Left renal cortex interstitium (tissue), 4 donors: ENCODE measurements at places on chromosomes 16 and 17.

- no peak for DNase-seq
Observed at GRCh38 chr17:44023545-44024270, 8.9 kb upstream of the TMEM101 start.

DNA sequence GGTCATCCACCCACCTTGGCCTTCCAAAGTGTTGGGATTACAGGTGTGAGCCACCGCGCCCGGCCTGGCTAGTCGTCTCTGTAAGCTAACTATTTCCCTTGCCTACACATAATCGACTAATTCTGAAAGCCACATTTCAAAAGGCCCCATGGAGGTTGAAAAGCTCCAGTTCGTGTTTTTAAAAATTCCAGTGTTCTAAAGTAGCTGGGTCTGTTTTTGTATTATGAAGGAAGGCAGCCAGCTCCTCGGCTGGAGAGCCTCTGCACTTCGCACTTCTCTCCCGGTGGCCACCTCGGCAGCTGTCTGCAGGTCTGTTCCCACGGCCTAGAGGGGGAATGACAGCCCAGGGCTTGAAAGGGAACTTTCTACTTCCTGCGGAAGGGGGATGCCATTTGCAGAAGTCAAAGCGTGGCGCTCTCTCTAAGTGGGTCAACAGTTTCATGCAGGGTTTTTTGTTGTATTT, 16.9 kb downstream of the HASPIN start:
- DNase-seq: no peak

GRCh38 chr17:71168053-71168741, 952.6 kb upstream of the SOX9 start:
- no peak for DNase-seq

DNA sequence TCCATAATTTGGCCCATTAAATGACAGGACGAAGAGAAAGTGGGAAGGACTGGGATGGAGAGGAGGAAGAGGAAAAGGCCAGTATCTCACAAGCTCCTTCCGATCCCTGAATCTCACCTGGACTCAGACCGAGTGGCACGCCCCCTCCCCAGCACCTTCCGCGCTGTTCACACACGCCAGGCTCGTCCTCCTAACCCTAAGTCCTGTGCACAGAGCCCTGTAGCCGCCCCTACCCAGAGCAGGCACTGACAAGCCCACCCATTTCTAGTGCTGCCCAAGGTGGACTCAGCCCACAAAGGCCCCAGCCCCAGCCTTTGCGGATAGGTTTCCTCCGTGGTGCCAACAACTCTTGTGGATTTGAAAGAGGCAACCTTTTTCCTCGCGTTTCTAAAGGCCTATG, 9.2 kb downstream of the HS3ST3B1 start:
- no peak for DNase-seq

DNA sequence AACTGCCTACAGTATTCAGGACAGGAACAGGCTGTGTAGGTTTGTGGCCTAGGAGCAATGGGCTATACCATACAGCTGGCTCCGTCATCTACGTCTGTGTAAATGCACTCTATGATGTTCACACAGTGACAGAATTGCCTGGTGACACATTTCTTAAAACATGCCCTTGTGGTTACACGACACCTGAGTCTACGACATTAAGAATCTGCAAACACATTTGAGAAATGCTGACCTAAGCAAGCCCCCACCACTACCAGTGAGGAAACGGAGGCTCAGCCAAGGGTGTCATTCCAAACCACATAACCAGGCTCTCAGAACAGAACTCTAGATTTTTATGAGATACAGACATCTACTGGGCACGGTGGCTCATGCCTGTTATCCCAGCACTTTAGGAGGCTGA, 23.5 kb downstream of the USP36 start:
- DNase-seq: no peak

DNA sequence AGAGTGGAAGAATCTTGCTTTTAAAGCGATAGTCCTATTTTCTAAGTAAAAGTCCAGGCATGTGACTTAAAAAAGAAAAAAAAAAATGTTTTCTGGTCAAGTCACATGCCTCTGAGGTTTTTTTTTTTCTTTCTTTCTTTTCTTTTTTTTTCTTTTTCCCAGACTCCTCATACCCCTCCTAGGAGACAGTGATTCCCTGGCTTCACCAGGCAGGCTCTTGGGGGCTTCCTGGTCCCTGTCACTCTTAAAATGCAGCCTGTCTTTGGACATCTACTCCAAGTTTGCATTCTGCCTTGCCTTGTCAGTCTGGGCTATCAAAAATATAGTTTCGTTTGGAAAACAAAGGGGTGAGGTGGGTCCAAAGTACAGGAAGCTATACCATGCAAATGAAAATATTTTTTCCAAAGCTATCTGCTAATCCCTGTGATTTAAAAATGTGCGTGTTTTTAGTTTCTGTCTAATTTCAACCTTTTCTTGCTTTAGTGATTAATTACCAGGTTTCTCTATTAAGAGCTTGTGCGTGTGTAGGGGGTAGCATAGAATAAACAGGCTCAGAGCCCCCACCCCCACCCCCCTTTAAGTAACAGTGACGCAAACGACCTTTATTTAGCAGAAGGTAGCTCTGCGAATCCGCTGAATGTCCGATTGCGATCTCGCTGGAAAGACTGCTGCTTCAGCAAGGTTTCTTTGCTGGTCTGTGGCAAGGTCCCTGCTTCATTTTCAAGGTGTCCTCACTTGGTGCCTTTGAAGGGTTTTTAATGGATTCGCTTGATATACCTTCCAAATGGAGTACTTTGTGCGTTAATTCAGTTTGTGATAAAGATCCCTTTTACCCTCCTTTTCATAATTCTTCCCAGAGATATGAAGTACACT, 510.2 kb downstream of the WWOX start:
- no peak for DNase-seq

DNA sequence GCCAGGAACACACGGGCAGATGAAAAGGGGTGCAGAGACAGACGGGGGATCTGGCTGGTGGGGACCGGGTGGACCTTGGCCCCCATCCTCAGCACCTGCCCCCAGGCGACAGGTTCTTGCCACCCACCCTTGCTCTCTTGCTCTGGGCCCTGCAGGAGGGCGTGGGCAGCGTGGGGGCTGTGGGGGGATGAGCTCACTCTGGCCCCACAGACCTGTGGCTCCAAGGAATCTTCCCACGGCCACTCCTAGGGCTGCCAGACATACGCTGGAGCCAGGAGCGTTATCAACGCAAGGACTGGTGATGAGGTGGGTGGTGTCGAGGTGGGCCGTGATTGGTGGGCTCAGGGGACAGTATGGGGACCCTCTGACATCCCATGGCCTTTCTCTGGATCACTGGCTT, 6.3 kb downstream of the CTRB1 start:
- no peak for DNase-seq
